Spleen (tissue), 13 donors: ENCODE measurements at places on chromosomes 5 and 9. TPM values are rescaled to one million over a fixed set of nuclear protein-coding genes. Genes with fewer than 3 reads are reported as not detected.

Gene C5orf63
- 10.1 TPM for total RNA-seq

Gene PCDHGA4
- 2.3 TPM for total RNA-seq

Gene CDH12
- total RNA-seq = not detected

Gene PCDHAC2
- 1.5 TPM for total RNA-seq

Gene PCDHGB4
- total RNA-seq = 3.0 TPM

Gene SLC46A2
- total RNA-seq = 1.0 TPM

Gene PCDHAC1
- 0.13 TPM for total RNA-seq

Gene OR1K1
- total RNA-seq = not detected

Gene TNC
- total RNA-seq = 94.8 TPM

Gene OR13C4
- total RNA-seq = not detected

Gene DBN1
- total RNA-seq = 19.9 TPM

Gene ACTBL2
- total RNA-seq = not detected

Gene DRD1
- 0.83 TPM for total RNA-seq

Gene HRCT1
- 1.6 TPM for total RNA-seq

- no peaks in the 10 kb centered on the region for H3K36me3 ChIP-seq
- H3K27me3 ChIP-seq = no peaks in the 10 kb centered on the region
- H3K4me3 ChIP-seq = no peak overlapping the region
- no peaks in the 10 kb centered on the region for H3K4me1 ChIP-seq
- DNase-seq = no peak
These were observed 737.7 kb downstream of the TLE1 start for GRCh38 chr9:80951675-80952074.

GRCh38 chr9:91039125-91039834, 237.7 kb downstream of the SYK start:
- peaks cover 13% of the 10 kb centered on the region for H3K4me1 ChIP-seq
- no peak overlapping the region for H3K4me3 ChIP-seq
- no peak overlapping the region for H3K27ac ChIP-seq
- no peaks in the 10 kb centered on the region for H3K27me3 ChIP-seq

GRCh38 chr9:98215821-98216220, 23.4 kb upstream of the CORO2A start:
- H3K4me1 ChIP-seq = no peaks in the 10 kb centered on the region
- peak; percentile 53 for DNase-seq

DNA sequence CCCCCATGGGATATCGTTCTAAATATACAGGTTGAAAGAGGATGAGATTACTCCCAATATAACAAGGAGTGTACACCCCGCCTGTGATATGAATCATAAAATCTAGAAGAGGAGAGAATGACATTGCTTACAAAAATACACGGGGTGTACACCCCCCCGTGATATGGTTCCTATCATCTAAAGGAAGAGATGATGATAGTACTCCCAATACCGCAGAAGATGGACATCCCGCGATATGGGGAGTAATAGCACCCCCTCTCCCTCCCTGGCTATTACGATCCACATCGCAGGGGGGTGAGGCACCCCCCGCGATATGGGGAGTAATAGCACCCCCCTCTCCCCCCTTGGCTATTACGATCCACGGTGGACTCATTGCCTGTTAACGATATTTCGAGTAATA, 124.6 kb downstream of the TMEM38B start:
- no peaks in the 10 kb centered on the region for H3K4me1 ChIP-seq
- no peaks in the 10 kb centered on the region for H3K36me3 ChIP-seq
- no peak for DNase-seq
- no peaks in the 10 kb centered on the region for H3K27me3 ChIP-seq

DNA sequence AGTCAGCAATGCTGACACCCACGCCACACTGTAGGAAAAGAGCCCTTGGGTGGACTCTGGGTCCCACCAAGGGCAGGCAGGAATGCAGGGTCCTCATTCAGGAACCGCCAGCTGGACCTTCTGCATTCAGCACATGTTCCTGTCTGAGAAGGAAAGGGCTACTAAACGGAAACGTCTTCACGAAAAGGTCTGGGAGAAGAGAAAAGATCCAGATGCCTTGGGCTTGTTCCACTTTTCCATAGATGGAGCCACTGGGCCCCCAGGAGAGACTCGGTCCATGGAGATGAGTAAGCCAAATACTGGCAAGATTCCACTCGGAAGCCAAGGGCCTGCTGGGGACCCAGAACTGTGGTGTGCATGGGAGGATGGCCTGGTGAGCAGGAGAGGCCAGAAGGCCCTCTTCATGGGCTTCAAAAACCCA, 38.4 kb downstream of the LHFPL2 start:
- H3K27ac ChIP-seq = no peak overlapping the region
- no peaks in the 10 kb centered on the region for H3K36me3 ChIP-seq
- H3K27me3 ChIP-seq = no peaks in the 10 kb centered on the region
- no peak for DNase-seq
- H3K4me1 ChIP-seq = no peaks in the 10 kb centered on the region
- no peak overlapping the region for H3K4me3 ChIP-seq

DNA sequence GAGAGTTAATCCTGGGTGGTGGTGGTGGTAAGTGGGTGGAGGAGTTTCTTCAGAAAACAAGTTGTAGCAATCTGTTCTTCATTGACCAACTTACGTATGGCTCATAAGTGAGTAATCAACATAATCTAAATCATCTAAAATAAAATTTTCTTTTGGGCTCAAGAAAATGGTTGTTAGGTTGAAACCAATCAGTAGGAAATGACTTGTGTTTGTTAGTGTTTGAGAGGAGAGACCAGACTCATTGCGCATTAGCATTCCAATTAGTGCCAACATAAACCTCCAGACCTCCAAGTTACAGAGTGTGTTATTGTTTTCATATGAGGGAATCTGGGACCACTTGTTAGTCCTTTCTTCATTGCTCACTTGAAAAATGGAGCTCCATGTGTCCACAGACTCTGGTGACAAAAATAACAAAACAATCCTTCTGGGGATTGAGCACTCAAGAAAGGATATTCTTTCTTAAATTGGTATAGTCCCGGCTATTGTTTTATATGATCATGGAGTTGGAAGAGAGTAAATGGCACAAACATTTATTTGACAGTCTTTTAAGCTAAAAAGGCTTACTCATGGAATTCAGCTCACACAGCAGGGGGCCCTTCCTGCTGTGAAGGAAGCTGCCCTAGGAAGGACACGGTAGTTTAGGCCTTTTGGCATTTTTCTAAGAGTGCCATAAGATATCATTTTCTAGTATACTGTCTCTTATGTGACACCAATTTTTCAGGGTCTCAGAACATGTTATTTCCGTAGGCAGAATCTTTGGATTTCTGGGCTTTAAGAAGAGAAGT, 441.1 kb downstream of the EBF1 start:
- no peaks in the 10 kb centered on the region for H3K36me3 ChIP-seq
- H3K27ac ChIP-seq = no peak overlapping the region
- no peaks in the 10 kb centered on the region for H3K27me3 ChIP-seq
- H3K4me1 ChIP-seq = no peaks in the 10 kb centered on the region

DNA sequence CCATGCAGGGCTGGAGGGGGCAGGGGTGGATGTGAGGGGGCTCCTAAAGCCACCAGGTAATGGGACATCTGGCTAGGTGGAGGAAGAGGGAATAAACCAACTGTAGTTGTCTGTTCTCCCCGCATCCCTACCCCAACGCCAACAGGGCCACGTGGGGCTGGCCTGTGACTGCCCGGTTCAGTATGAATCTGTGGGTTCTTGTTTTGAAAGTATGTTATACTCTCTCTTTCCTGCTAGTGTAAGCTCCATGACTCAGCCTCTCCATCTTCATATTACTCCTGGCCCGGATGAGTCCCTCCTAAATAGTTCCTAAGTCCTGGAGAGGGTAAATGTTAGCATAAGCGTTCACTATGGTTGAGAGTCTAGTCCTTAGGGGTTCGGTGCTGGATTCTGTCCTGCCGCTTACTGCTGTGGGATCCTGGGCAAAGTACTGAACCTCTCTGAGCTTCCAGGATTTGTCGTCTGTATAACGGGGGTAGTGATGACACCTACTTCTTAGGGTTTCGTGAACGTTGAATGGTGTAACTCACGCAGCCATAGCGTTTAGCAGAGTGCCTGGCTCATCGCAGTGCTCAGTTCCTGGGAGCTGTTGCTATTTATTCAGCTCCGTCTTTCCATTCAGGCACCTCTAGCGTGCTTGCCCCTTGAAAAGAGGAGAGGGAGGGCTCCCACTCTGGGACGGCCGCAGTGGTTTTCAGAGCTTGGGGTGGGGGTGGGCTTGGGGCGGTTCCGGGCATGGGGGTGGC, 28.8 kb downstream of the LHX2 start:
- H3K4me3 ChIP-seq = peak overlapping the region; percentile 24
- no peaks in the 10 kb centered on the region for H3K36me3 ChIP-seq
- peaks cover 16% of the 10 kb centered on the region for H3K4me1 ChIP-seq
- H3K27me3 ChIP-seq = peaks cover 23% of the 10 kb centered on the region

- H3K27ac ChIP-seq = no peak overlapping the region
- H3K36me3 ChIP-seq = no peaks in the 10 kb centered on the region
- no peaks in the 10 kb centered on the region for H3K27me3 ChIP-seq
- peaks cover 23% of the 10 kb centered on the region for H3K4me1 ChIP-seq
These were observed 28.7 kb upstream of the ABL1 start for GRCh38 chr9:130806327-130806716.

GRCh38 chr9:34628656-34629490, at the start of gene ARID3C:
Gene ARID3C (minus strand): TSS chr9:34629066. CDS start chr9:34628014, 1,052 bp downstream.
- peak within 1 kb of the TSS; percentile 44 for H3K4me3 ChIP-seq
- no peaks in the 10 kb centered on the region for H3K4me1 ChIP-seq
- H3K36me3 ChIP-seq = no peaks in the 10 kb centered on the region
- H3K27me3 ChIP-seq = peaks cover 10% of the 10 kb centered on the region
- no peak for DNase-seq

- H3K4me1 ChIP-seq = peaks cover 11% of the 10 kb centered on the region
- no peaks in the 10 kb centered on the region for H3K36me3 ChIP-seq
- no peak overlapping the region for H3K4me3 ChIP-seq
- DNase-seq = no peak
These were observed 2.8 kb upstream of the SPOCK1 start for GRCh38 chr5:137501846-137502406.

DNA sequence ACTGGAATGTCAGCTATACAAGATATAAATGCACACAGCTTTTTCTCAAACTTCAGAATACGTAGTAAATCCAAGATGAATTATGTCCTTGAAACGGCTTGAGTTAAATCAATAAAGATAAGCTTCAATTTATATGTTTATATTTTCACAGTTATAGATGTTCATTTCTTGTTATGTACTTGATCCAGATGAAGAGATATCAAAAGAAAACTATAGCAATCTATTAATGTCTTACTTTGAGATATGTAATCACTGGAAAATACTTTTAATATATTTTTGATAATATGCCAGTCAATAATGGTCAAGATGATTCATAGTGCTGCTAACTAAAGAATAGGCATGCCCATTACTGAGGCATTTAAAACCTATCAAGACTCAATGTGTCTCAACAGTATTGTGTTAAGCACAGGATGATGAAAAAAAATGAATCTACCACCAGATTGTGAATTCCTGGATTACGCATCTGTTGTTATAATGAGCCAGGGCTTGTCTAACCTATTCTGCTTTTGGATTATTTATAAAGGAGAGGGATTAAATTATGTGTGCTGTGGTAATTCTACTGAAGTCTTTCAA, 372.6 kb upstream of the PRR16 start:
- no peak for DNase-seq
- H3K27me3 ChIP-seq = no peaks in the 10 kb centered on the region

GRCh38 chr5:64190562-64191306, 25.1 kb downstream of the RNF180 start:
- no peaks in the 10 kb centered on the region for H3K4me1 ChIP-seq
- no peaks in the 10 kb centered on the region for H3K36me3 ChIP-seq
- H3K27ac ChIP-seq = no peak overlapping the region
- no peak overlapping the region for H3K4me3 ChIP-seq
- no peak for DNase-seq

DNA sequence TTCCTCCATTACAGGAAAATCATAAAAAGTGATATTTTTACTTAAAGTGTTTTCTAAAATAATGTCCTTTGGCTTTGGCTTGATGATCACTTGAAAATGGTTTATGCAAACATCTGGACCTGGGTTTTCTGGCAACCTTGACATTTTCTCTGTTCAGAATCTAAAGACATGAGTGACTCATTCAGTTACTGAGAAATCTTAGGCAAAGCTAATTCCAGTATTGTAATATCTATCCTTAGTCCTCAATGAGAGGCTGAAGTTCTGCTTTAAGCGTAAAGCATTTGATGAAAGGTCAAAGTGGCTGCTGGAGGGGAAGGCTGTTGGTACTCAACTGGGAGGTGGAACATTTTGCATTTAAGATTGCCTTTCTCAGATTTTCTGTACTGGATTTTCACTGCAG, 2.3 kb downstream of the MAN2A1 start:
- peak overlapping the region; percentile 97 for H3K4me3 ChIP-seq
- H3K36me3 ChIP-seq = no peaks in the 10 kb centered on the region
- H3K27ac ChIP-seq = peak overlapping the region; percentile 97
- H3K4me1 ChIP-seq = peaks cover 67% of the 10 kb centered on the region
- DNase-seq = no peak
